B cell (primary cell): ENCODE measurements at places on chromosomes 2 and 18.

- DNase-seq, result no peak
Measured at GRCh38 chr2:232592772-232593395, 40.5 kb upstream of the EFHD1 start.

- no peak for DNase-seq
Measured at GRCh38 chr2:173984866-173985604, 19.9 kb upstream of the SP3 start.

DNA sequence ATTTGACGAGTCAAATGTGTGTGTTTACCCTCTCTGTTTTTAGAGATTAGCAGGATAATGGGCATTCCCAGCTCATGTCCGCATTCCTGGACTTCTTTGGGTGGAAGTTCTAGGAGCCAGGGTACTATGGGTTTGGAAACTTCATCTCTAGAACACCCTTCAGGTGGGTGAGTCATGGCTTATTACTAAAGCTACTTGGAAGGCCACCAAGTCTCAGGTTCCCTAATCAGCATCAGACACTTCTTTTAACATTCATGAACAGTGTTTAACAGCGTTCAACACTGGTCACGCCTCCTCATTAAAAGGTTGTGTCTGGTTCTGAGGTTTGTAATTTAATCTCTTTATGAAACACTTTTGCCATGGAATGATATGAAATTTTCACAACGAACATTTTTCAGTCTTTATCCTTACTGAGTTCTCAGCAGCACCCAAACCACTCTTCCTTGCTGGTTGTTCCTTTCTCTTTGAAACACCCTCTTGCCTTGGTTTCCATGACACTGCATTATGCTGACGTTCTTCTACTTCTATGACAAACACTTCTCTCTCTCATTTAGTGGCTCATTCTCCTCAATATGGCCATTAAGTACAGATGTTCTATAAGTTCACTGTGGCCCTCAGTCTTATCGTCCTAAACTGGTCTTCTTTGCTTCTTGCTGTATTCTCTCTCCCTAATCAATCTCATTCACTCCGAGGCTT, 49.3 kb downstream of the MMADHC start:
- no peak for DNase-seq

GRCh38 chr2:232723027-232723426, 25.9 kb downstream of the GIGYF2 start:
- no peak for DNase-seq

DNA sequence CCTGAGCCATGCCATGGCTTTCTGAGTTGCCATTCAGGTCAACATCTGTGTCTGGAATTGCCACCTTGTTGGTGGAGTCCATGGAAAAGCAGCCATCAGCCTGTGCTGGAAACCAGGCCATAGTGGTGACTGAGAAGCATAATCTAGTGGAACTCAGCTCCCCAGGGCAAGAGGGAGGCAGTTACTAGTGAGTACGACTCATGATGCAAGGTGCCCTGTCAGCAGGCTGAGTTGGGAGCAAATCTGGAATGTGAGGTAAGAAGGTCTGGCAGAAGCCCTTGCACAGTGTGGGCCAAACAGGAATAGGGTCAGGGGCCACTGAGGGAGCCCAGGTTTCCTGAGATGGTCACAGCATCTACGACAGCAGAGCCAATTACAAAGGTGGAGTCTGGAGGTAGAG, 37.1 kb downstream of the SULT1C2 start:
- no peak for DNase-seq

- no peak for DNase-seq
Measured at GRCh38 chr18:44388329-44388728, 292.4 kb upstream of the SETBP1 start.

GRCh38 chr2:29063646-29064345, 10.5 kb downstream of the PCARE start:
- no peak for DNase-seq

GRCh38 chr18:70158992-70159717, 46.3 kb downstream of the RTTN start:
- DNase-seq, result no peak
